DMS79 (cell line): ENCODE measurements at places on chromosomes 1 and 21.

GRCh38 chr1:181551249-181551648, 67.9 kb downstream of the CACNA1E start:
- DNase-seq = peak; percentile 40

DNA sequence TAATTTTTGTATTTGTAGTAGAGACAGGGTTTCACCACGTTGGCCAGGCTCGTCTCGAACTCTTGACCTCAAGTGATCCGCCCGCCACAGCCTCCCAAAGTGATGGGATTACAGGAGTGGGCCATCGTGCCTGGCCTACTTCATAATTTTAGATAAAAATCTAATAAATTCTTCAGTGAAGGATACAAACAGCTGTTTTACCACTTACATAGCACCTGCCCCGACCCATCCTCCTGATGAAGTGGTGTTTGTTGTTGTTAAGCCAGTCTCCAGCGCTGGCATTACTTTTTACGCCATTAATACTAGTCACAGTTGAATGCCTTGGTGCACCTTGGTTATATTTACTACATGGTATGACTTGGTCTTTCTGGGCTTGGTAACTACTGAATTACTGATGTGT, 12.3 kb upstream of the RAP1GAP start:
- DNase-seq = no peak

GRCh38 chr1:23645338-23645737, 46.3 kb upstream of the RPL11 start:
- DNase-seq = no peak

GRCh38 chr1:43835082-43836021, 98.2 kb upstream of the ARTN start:
- no peak for DNase-seq

- DNase-seq = no peak
These were observed 35.9 kb downstream of the SMAP2 start for GRCh38 chr1:40409467-40409866.

DNA sequence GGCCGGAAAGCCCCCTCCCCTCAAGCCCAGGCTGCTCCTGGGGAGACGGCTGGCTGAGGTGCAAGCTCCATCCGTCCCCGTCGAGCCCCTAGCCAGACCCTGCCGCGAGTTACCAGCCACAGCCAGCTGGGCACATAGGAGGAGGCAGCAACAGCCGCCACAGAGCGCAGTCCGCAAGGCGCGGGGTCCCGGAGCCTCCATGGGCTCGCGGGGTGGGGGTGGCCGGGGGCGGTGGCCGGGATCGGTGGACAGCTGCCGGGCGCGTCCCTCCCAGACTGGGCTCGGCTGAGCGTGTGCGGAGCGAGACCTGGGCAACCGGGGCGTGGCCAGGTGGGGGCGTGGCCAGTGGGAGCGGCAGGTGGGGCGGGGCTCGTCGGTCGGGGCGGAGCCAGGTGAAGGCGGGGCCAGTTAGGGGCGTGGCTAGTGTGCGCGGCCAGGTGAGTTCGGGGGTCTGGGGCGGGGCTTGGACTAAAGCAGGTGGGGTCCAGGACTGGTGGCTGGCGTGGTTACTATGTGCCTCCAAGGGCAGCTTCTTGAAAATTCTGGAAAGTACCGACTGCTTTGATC, at the start of gene CD164L2:
Gene CD164L2 (minus strand): TSS at position 295 of the 567 bp plus-strand sequence. CDS start 94 bp downstream, at position 201.
- no peak for DNase-seq

DNA sequence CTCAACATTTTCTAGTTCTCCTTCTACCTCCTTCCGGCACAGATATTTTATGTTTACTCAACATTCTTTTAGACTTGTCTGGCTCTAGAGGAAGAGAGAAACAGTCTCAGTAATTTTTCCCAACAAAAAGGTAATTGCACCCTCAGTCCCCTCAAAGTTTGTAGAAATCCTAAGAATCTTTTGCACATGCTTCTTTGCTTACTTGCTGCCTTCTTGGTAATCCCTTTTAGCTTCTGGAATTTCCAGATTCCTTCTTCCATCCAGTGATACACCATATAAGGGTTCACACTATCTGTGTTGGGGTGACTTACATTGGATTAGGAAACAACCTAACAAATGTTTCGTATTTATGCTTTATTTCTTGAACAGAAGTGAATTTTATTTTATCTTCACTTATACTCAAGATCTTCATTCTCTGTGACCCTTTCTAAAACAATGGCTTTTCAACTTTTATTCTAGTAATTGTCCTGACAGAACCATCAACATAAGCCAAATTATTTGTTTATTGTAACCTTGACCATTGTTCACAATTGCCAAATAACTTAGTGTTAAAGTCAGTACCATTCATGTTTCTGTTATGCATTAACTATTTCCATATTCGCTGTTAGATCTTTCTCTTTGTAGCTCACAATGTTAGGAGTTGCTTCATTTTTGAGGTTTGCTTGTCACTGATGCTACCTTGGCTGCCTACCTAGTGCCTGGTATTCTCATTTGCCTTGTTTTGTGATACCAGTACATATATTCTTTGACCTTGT, 238.1 kb downstream of the HMCN1 start:
- no peak for DNase-seq

- no peak for DNase-seq
These were observed 823.0 kb upstream of the PRMT6 start for GRCh38 chr1:106233511-106233910.

- no peak for DNase-seq
These were observed 102.7 kb upstream of the C1orf174 start for GRCh38 chr1:4002741-4003140.

- no peak for DNase-seq
These were observed 498.9 kb downstream of the TTLL7 start for GRCh38 chr1:83499998-83500397.

GRCh38 chr1:31380181-31380580, 7.3 kb upstream of the FABP3 start:
- no peak for DNase-seq

- no peak for DNase-seq
These were observed 29.5 kb downstream of the RGS1 start for GRCh38 chr1:192604979-192605620.

GRCh38 chr21:36879827-36880226, 86.6 kb downstream of the HLCS start:
- DNase-seq = no peak

- no peak for DNase-seq
These were observed 457.2 kb upstream of the PBX1 start for GRCh38 chr1:164101802-164102201.

GRCh38 chr21:42705346-42705745, 51.9 kb downstream of the PDE9A start:
- DNase-seq = no peak

DNA sequence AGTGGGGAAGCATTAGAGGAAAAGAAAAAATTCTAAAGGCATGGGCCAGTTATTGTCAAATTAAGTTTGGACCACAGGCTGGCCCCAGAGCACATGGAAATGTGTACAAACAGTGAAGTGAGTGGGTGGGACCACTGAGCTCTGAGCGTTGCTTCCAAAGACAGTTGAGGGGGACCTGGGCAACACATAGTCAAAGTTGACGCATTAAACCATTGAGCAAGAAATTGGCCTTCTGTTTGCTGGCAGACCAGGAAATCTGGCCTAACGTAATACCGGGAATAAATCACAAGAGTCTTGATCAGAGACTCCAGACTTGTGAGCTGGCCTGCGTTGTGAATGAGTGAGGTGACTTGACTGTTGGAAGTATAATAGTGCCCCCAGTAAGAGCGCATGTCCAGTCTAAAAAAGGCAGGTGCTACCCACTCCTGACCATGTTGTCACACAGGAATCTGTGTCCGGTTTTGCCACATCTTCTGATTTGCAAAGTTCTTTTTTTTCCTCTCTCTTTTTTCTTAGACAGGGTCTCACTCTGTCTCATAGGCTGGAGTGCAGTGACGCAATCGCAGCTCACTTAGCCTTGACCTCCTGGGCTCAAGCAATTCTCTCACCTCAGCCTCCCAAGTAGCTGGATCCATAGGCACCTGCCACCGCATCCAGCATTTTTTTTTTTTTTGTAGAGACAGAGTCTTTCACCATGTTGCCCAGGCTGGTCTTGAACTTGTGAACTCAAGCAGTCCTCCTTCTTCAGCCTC, 10.7 kb downstream of the EPHB2 start:
- DNase-seq = no peak
